ENCODE measurements at places on chromosomes 3 and 15. TPM values are rescaled to one million over a fixed set of nuclear protein-coding genes. Genes with fewer than 3 reads are reported as not detected.
A peak's percentile ranks its signal among the peaks of the same experiment; 100 is the strongest.

GRCh38 chr3:61541694-61542093 lies 19.7 kb upstream of the PTPRG start:
- no peak overlapping the region for H3K27ac ChIP-seq
- no peaks in the 10 kb centered on the region for H3K4me1 ChIP-seq
- H3K27me3 ChIP-seq = no peaks in the 10 kb centered on the region
- no peaks in the 10 kb centered on the region for H3K36me3 ChIP-seq

- H3K36me3 ChIP-seq = no peaks in the 10 kb centered on the region
- no peaks in the 10 kb centered on the region for H3K27me3 ChIP-seq
- no peak for DNase-seq
- no peak overlapping the region for H3K27ac ChIP-seq
- no peak overlapping the region for H3K4me3 ChIP-seq
- no peaks in the 10 kb centered on the region for H3K4me1 ChIP-seq
These were observed 109.5 kb downstream of the PEX5L start for GRCh38 chr3:179927191-179927590.

CAV3 gene
- not detected for total RNA-seq

DNA sequence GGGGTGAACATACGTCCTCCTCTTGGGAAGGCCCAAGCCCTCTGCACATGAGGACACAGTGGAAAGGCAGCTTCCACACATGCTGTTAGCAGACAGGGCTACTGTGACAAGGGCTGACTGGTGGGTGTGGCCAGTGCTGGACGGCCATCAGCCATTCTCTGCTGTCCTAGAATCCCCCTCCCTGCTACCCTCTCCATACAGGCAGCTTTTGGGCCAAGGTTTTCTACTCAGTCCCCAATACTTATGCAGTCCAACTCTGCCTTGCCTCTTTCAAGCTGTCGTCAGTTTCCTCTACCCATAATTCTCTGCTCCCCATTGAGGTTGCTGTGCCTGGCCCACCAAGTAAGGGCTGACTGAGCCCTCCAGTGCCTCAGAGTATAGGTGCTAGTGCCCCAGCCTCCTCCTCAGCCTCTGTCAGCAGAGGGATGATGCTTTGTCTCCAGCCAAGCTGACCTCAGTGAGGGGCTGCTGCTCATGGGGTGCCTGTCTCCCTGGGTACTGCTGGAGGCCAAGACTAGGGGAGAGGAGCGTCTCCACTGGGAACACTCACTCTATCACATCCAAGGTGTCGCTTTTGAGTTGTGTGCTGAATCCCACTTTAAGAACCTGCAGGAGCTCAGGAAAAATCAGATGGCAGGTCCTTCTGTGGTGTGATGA lies 2.8 kb downstream of the LOXL1 start:
- no peak overlapping the region for H3K4me3 ChIP-seq
- DNase-seq = peak; percentile 50
- H3K27ac ChIP-seq = no peak overlapping the region
- H3K27me3 ChIP-seq = no peaks in the 10 kb centered on the region
- H3K36me3 ChIP-seq = no peaks in the 10 kb centered on the region

- no peak for DNase-seq
- H3K27me3 ChIP-seq = no peaks in the 10 kb centered on the region
- H3K36me3 ChIP-seq = no peaks in the 10 kb centered on the region
- peaks cover 7% of the 10 kb centered on the region for H3K4me1 ChIP-seq
- H3K4me3 ChIP-seq = no peak overlapping the region
- no peak overlapping the region for H3K27ac ChIP-seq
These were observed 95.8 kb upstream of the TGFBR2 start for GRCh38 chr3:30510596-30510995.

RETNLB gene
- not detected for total RNA-seq

DNA sequence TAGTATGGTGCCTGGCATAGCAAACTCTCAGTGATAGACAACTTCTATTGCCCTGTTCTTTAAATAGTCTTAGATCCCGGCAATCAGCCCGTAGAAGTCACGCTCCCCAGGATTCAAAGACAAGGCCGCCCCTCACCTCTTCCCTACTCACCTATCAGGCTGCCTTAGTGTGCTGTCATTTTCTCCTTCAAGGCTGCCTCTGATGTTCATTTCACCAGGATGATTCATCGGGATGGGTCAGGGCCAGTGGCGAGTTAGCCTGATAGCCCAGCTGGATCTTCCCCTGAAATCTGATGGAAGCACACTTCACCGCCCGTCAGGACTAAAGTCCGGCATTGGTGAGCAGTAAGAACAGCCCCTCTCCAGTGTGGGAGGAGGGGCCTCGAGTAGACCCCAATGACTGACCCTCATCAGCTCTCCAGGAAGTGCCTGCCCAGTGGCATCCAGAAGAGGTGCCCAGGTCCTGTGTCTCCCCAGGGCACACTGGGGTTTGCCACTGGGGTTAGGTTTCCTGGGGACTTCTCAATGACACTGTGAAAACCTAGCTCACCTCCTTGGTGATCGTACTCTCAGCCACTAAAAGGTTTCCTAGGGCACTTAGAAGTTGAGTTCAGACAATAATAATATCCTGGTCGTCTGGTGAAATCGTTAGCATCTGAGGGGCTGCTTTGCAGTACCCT lies 37.5 kb downstream of the TPM1 start:
- H3K36me3 ChIP-seq = no peaks in the 10 kb centered on the region
- no peak overlapping the region for H3K27ac ChIP-seq
- no peaks in the 10 kb centered on the region for H3K4me1 ChIP-seq
- DNase-seq = no peak

DNA sequence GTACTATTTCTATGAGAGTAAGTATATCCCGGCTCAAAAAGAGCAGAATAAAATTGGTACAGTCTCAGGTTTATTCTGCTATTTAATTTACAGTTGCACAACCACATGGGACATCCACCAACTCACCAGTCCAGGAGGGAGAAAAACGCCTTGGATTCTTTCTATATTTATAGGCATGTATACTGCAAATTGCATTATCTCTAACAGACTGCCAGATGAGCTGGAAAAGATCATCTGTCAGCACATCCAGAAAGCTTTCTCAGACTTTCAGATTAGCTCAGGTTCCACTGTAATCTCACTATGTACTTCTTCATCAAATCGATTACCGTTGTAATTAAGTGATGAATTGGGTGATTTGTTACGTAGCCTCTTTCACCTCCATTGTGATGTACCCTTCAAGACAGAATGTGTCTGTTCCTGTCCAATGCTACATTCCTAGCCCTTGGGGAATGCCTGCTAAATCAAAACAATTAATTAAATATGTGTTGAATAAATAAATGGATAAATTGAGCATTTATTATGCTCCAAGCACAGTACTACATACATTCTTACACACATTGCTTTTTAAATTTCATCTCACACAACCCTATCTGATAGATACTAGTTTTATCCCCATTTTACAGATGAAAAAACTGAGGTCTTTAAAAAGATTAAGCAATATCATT lies 38.1 kb upstream of the TMC3 start:
- H3K4me3 ChIP-seq = no peak overlapping the region
- H3K27ac ChIP-seq = no peak overlapping the region
- no peaks in the 10 kb centered on the region for H3K4me1 ChIP-seq
- no peaks in the 10 kb centered on the region for H3K36me3 ChIP-seq
- H3K27me3 ChIP-seq = no peaks in the 10 kb centered on the region

- H3K4me1 ChIP-seq = no peaks in the 10 kb centered on the region
- no peak for DNase-seq
- no peak overlapping the region for H3K4me3 ChIP-seq
- H3K27ac ChIP-seq = no peak overlapping the region
- H3K27me3 ChIP-seq = no peaks in the 10 kb centered on the region
- H3K36me3 ChIP-seq = no peaks in the 10 kb centered on the region
These were observed 70.7 kb downstream of the WNT5A start for GRCh38 chr3:55416331-55416821.

ATP13A4 gene
- total RNA-seq = 0.15 TPM

CHST2 gene
- 3.7 TPM for total RNA-seq

DNA sequence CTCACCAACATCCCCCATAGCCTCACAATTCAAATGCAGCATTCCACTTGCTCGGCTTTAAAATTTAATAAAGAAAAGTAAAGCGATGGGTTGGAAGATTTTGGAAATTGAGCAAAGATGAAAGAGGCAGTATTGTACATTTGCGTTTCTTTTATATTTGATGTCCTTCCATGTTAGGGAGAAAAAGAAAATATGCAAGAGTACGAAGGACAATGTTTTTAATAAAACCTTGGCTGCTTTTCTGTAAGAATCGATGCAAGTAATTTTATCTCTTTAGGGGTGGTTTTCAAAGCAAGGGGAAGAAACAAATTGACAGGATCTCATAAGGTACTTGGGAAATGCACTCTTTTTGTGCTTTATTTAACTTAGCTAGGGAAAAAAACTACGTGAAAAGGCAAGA lies 61.8 kb upstream of the TSC22D2 start:
- no peak for DNase-seq
- H3K4me1 ChIP-seq = peaks cover 3% of the 10 kb centered on the region
- H3K27ac ChIP-seq = no peak overlapping the region
- H3K27me3 ChIP-seq = no peaks in the 10 kb centered on the region
- H3K4me3 ChIP-seq = no peak overlapping the region

SENP2 gene
- total RNA-seq = 36.5 TPM

- DNase-seq = no peak
- no peaks in the 10 kb centered on the region for H3K4me1 ChIP-seq
- H3K27me3 ChIP-seq = no peaks in the 10 kb centered on the region
- H3K4me3 ChIP-seq = no peak overlapping the region
These were observed 276.0 kb downstream of the MFSD1 start for GRCh38 chr3:159077860-159078259.

CTDSPL gene
- total RNA-seq = 45.3 TPM

GRCh38 chr3:72100080-72100511 lies 315.1 kb upstream of the PROK2 start:
- no peak overlapping the region for H3K4me3 ChIP-seq
- H3K36me3 ChIP-seq = no peaks in the 10 kb centered on the region
- H3K27me3 ChIP-seq = no peaks in the 10 kb centered on the region
- peaks cover 6% of the 10 kb centered on the region for H3K4me1 ChIP-seq

- no peaks in the 10 kb centered on the region for H3K27me3 ChIP-seq
- no peak overlapping the region for H3K27ac ChIP-seq
- H3K4me3 ChIP-seq = no peak overlapping the region
- DNase-seq = peak; percentile 89
- no peaks in the 10 kb centered on the region for H3K4me1 ChIP-seq
These were observed 52.4 kb downstream of the IL1RAP start for GRCh38 chr3:190566043-190566933.

C3orf22 gene
- total RNA-seq = not detected

KBTBD13 gene
- 1.5 TPM for total RNA-seq

SLCO2A1 gene
- 96.8 TPM for total RNA-seq

All from aorta (tissue), 5 donors.